ENCODE measurements at places on chromosomes 3 and 15.

GRCh38 chr3:178624276-178624675, 88.0 kb downstream of the KCNMB2 start:
- DNase-seq = no peak

DNA sequence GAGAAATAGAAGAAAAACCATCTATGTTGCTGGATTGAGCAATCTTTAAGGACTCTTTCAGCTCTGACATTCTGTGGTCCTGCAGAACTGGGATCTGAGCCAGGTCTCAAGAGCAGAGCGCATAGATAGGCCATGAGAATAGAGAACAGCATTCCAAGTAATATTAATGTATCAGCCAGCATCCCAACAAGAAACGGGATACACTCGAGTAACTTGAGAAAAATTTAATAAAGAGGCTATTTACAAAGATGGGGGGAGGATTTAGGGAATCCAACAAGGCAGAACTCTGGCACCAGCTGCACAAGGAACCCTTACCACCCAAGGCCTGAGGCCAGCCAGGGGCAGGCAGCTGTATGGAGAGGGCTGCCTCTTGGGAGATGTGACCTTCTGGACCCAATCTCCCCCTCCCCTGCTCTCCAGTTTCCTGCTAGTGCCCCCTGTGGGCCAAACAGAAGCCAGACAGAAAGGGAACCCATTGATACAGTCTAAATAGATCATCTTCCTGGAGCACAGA, 8.2 kb downstream of the TMOD2 start:
- peak; percentile 76 for DNase-seq

- DNase-seq = no peak
Observed at GRCh38 chr3:34582055-34582454, 783.6 kb downstream of the PDCD6IP start.

- DNase-seq = peak; percentile 81
Observed at GRCh38 chr15:78065284-78065872, 12.1 kb downstream of the TBC1D2B start.

DNA sequence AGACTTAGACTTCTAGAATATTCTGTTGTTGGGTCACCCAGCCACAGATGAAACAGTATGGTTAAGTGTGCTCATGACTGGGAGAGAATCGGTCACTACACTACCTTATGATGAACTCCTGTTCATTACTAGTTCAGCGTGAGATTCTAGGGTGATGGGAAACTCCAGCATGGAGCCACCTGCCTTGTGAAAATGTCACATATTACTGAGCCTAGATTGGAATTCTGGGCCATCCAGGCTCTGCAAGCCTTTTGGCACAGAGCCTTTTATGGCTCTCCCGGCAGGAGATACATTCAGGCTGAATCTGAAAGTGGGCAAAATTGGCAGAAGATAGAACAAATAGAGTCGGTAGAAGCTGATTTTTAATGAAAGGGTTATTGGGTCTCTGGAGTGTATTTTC, 19.0 kb downstream of the NANOGP8 start:
- DNase-seq = no peak

GRCh38 chr3:188826574-188826973, 345.2 kb upstream of the TPRG1 start:
- DNase-seq = no peak

DNA sequence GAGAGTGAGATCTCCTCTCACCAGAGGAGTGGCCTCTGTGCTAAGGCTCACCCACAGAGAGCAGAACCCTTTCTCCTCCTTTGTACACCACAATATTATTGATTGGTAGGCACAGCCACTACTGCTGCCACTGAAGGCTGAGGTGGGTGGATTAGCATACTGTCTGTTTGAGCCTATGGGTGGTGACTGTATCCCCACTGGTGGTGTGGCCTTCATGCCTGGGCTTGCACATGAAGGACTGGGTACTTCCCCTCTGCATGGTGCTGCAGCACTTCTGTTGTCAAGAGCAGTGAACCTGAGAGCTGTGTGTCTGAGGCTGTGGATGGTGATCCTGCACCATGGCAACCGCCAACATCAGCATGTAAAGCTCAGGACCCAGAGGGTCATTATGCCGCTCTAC, 35.7 kb upstream of the NECTIN3 start:
- no peak for DNase-seq

DNA sequence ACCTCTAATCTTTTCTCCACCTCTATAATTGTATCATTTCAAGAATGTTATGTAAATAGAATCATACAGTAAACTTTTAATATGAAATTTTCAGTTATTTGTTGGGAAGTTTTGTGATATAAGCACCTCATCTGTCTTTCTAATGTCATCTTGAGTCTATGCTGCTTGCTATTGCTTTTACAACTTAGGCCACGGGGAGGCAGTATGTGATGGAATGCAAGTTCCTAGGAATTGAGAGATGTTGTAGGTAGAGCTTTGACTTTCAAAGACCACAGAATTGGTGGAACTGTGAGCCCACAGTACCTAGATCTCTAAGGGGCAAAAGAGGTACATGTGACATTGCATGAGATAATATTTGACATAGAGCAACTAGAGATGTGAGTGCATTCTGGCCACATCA, 328.3 kb downstream of the MFSD1 start:
- DNase-seq = no peak

- no peak for DNase-seq
Observed at GRCh38 chr3:117253636-117254035, 544.1 kb downstream of the TUSC7 start.

GRCh38 chr3:144107923-144108322, 136.3 kb downstream of the DIPK2A start:
- no peak for DNase-seq

DNA sequence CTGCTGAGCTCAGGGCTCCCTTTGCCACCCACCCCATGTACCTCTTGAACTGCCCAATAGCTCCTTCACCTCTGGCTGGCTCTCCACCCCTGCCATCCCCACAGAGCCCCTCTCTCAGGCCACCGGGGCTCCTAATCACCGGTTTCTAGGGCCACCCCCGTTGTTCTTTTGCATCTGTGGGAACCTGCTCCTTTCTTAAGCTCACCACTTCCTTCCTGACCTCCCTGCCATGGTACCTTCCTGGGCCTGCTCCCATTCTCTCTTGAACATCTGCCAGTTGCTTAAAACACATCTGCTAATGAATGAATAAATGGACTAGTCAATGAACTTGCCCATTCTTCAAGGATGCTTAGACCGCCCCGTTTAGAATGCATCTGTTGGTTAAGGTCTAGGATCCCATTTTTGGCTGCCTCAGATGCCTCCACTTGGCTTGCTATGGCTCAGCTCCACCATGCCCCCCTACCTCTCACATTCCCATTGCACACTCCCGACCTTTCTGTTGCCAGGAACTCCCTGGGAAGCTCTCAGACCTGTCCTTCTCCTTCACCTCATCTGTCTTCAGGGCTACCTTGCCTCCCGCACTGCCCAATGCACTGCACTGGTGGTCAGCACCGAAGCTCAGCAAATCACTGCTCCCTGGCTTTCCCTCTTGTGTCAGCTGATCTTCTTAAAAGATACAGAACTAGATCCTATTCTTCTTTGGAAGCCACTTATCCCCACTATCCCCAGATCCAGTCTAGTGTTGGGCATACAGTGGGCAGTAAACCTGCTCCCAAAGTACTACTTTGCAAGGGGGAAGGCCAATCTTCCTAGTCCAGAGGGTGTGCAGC, 9.1 kb downstream of the AMOTL2 start:
- no peak for DNase-seq

- no peak for DNase-seq
Observed at GRCh38 chr3:155673421-155673820, 71.5 kb downstream of the PLCH1 start.

- no peak for DNase-seq
Observed at GRCh38 chr15:78906316-78906620, 33.6 kb downstream of the MORF4L1 start.

DNA sequence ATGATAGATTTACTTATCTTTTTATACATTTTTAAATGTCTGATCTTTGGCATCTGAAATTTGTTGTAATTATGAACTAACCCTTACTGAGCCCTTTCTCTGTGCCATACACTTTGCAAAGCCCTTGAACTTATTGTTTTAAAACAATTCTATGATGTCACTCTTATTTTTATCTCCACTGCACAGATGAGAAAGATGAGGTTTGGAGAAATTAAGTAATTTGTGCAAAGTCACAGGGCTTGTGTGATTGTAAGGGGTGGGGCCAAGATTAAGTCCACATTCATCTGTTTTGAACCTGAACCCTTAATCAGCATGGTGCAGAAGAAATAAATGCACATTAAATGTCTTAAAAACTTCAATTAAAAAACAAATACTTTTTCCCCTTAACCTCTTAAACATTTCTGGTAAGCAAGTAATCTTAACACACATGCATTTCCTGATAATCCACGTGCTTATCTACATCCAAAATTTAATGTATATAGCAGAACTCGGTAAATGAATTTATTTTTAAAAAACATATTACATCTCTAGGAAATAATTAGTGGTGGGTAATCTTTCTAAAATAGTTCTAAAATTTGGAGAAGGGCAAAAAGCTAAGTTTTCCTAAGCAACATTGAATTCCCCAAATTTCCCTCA, 189.8 kb upstream of the TBC1D5 start:
- DNase-seq = no peak

- no peak for DNase-seq
Observed at GRCh38 chr3:50518436-50518835, 15.0 kb upstream of the CACNA2D2 start.

- no peak for DNase-seq
Observed at GRCh38 chr3:100802126-100802525, 92.8 kb downstream of the TFG start.

DNA sequence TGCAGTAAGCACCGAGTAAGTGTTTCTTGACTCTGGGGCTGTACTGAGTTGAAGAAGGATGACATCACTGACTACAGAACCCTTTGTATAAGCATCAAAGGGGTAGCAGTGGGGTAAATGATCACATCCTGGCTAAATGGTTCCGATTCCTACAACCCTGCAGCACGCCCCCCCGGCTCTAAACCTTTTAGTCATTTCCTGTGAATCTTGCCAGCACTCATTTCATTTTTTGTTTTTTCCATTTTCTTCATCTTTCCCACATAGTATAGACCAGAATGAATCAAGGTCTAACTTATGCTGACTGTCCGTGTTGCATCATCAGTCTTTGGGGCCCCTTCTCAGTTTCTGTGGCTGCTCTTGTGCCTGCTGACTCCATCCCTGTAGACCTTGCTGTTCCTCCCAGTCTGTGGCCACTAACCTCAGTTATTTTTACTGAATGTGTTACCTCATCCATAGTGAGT, 383.1 kb upstream of the TPRG1 start:
- no peak for DNase-seq

DNA sequence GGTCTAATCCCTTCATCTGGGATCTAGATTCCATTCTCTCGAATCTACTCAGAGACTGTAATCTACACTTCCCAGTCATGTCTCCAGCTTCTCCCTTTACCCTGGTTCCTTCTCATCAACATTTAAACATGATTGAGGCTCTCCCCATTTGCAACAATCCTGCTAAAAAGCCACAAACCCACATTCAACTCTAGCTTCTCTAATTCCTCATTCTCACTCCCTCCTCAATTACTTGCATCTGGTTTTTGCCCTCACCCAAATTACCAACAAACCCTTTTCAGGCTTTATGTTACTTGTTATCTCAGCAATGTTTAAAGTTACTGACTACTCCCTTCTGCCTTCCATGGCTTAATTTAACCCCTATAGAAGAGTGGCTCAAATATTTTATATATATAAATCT, 11.5 kb downstream of the ETFA start:
- DNase-seq = no peak

DNA sequence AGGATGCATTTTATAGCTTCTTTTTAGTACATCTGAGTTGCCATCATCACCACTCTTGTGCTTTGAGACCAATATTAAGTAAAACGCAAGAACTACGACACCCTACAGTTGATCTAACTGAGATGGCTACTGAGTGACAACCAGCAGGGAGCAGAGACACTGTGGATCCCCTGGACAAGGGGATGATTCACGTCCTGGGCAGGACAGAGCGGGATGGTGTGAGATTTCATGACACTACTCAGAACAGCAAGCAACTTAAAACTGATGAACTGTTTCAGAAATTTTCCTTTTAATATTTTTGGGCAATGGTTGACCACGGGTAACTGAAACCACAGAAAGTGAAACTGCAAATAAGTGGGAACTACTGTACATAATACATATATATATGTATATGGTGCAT, 299.2 kb downstream of the ADAMTS17 start:
- DNase-seq = no peak

GRCh38 chr3:21457084-21457483, 293.9 kb downstream of the ZNF385D start:
- DNase-seq = no peak

DNA sequence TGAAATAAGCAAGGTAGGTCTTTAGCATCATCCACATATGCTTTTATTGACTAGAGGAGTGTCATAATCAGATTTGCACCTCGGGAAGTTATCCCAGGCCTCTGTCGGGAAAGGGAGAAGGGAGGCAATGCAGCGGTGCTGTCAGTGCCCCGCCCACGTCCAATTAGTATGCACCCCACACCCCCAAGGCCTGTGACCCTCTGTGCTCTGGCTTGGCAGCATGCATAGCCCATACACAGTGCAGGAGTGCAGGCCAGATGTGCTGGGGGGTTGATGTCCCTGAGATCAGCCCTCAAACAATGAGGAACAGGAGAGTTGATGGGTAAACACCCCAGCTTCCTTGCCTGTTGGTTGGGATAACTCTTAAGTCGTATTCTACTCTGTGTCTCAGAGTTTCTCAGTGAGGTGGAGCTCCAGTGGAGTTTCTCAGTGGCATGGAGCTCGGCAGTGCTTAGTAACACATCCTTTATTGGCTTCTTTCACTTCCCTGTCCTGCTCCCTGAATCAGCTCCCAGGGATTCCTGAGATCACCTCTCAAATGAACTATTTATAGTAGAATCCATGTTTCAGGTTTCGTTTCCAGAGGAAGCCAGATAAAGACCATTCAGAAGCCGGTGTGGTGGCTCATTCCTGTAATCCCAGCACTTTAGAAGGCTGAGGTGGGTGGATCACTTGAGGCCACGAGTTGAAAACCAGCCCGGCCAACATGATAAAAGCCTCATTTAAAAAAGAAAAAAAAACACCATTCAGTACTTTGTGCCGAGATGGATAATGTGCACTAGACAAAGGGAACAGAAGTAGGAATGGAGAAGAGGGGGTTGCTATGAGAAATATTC, 26.7 kb upstream of the NDUFB4 start:
- no peak for DNase-seq

GRCh38 chr3:18951333-18951732, 197.0 kb upstream of the KCNH8 start:
- DNase-seq = no peak

DNA sequence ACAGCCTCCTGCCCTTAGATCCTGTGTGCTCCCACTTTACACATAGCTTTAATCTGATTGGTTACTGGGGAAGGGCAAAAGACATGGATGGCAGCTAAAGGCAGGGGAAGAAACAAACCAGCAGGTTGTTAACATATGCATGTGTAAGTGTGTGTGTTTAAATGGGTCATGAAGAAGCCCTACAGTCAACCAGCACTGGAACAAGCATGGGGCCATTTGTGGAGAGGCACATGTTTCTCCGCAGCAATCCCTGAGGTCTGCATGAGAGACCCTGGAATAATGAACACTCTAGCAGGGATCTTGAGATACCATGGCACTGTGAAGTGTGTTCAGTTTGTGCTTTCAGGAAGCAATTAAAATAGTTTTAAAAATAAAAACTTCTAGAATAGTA, 6.0 kb downstream of the KLF13 start:
- DNase-seq = no peak
